CD4-positive, alpha-beta T cell treated with Interleukin-17A for 4 hours (primary cell): ENCODE measurements at places on chromosomes 12 and 14.
A peak's percentile ranks its signal among the peaks of the same experiment; 100 is the strongest.

GRCh38 chr12:23611320-23611719, 338.1 kb downstream of the SOX5 start:
- DNase-seq: no peak

DNA sequence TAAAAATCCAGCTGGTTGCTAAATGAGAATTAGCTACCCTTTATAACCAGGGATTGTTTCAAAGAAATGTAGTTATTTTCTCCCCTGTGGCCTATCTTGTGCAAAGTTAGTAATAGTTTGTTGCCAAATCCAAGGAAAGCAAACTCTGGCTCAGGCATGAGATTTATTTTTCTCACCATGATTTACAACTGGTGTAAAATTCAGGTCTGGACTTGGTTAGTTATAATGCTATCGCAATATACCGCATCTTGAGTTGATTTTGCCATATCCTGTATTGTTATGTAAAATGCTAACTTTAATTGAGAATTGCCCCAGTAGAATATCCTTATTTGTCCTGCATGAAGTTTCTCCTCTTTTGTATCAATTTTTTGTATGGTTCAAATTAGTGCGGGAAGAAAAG, 135.5 kb downstream of the CRADD start:
- no peak for DNase-seq

- DNase-seq: no peak
Measured at GRCh38 chr12:5627053-5627630, 195.2 kb downstream of the NTF3 start.

DNA sequence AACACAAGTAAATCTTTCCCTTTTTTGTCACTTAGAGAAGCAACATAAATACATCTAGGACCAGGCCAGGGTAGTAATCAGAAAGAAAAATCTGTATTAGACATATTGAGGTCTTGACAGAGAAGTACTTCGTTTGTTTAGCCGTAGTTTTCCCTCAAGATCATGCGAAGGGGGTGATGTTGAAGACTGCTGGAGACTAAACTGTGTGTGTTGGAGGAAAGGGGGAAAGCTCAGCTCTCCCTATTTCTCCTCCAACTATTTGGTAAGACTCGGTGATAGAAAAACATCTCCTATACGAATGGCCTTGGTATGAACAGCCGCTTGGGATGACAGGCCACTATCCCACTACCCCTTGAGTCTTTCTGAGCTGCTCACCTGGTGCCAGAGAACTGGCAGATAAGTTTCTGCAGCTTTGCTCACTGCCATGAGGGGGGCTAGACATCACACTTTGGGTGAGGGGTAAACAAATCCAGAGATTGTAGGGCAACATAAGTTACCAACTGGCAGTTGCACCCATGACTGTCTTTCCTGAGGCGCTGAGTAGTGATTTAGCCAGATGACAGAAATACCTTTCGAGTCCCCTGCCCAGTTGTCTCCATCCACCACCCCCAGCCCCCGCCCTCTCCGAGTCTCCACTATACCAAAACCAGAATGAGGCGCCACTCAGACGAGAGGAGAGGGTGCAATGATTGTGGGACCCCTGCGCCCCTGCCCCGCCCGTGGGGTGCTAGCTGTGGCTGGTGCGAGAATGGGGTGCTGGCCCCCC, 685 bp downstream of the VAMP1 start:
- DNase-seq: no peak

GRCh38 chr12:130791629-130792028, 47.4 kb downstream of the STX2 start:
- DNase-seq: no peak

GRCh38 chr14:27917896-27918295, 848.7 kb upstream of the FOXG1 start:
- no peak for DNase-seq

DNA sequence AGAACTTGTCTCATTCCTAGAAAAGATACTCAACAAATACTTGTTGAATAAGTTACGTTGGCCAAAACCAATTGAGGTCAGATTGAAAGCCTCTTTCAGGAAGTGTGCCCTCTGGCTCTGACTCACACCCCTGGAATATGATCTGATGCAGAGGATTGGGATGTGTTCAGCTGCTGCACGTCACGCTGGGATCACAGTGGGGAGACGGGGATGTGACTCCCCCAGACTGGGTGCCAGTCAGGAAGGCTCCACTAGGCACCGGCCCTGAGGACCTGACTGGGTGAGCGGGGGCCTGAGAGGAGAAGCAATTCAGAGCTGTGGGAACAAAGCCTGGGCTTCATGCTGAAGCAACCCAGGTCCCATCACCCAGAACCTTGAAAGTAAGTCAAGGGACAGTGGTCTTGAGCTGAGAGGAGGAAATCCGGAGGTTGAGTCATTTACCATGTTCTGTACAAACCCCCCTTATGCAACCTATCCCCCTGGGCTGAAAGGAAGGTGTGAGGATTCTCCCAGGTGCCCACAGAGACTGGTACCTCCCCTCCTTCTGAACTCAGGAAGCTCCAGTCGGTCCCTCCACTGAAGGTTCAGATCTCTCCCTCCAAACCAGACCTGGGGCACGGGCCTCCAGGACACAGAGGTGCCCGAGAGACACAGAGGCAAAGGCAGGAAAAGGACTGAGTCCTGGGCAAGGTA, 3.9 kb downstream of the CEBPE start:
- DNase-seq: no peak

DNA sequence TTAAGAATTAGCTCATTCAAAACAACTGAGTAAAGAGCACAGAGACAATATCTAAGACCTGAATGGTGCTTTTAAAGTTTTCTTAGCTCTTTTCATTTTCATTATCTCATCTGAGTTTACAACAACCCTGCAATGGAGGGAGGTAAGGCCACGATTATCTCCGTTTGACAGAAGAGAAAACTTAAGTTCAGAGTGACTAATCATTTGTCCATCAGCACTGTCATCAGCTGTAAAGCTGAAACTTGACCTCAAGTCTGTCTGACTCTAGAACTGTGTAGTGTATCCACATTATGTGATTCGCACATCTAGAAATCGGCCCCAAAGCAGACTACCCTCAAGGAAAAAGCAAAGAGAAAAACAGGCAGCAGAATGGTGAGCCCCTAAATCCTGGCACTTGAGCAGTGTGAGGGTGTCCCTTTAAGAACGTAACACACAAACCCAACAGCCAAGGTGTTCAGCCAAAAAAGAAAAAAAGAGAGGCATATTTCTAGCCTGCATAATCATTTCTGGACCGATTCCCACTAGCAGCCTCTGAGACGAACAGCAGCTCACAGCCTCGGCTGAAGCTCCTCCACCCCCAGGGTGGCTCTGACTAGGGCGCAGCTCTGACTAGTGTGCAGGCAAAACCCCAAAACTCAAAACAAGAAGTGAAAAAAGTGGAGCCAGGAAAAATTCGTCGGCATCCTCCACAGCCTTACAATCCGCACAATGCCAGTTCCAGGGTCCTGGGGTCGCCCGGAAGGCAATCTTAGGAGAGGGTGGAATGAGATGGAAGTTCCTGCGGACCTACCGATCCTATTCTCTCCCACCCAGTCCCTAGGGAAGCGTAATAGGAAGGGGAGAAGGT, 1.6 kb downstream of the STXBP6 start:
- no peak for DNase-seq

DNA sequence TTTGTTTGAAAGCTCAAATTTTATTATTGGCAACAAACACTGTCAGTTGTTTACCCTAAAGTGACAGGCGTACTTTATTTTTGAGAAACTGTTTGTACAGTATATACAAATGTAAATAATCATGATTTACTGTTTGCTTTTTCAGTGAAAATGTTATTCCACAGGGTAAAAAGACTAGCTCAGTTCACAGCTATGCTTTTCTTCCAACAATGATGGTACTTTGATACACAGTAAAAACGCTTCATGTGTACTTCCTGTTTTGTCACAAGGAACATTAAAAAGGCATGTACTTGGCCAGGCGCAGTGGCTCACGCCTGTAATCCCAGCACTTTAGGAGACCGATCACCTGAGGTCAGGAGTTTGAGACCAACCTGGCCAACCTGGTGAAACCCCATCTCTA, 53.7 kb downstream of the MON2 start:
- no peak for DNase-seq

- no peak for DNase-seq
Measured at GRCh38 chr12:5963515-5963914, 18.5 kb upstream of the ANO2 start.

DNA sequence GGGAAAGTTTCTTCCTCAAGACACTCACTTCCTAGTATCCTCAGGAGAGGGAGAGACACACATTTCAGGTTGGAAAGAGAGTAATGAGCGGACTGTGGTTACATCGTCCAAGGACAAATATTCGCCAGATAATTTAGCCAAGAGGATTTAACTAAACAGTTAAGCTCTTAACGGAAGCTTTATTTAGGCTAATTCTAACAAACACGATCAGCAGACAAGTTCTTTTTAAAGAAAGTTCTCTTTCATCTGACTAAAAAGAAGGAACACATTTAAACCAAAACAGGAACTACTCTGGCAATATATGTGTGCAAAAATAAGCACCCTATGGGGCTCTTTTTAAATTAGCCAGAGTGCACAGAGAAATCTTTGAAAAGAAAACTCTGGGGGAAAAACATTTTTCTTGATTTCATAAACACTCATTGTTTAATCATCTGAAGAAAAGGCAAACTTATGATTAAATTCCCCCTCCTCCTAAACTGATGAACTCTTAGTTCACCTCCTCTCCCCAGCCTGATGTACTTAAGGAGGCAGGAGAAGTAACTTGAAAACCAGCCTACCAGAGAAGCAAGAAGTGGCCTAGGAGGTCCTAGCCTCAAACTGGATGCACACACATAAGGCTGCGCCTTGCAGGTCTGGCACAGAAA, 13.3 kb upstream of the BTG1 start:
- DNase-seq: peak; percentile 13

DNA sequence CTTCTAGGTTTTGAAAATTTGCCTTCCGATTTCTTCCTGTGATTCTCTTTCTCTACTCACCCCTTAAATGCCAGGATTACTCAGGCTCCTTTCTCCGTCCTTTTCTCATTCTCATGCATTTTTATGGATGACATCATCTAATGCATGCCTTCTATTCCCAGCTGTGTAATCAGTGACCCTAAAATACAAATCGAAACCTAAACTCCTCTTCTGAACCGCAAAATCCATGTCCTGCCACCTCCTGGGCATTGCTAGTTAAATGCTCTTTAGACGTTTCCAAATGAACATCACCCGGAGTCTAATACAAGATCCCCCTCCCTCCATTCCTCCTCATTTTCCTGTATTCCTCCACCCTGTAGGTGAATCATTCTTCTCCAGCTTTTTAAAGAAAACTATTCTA, 1703.1 kb upstream of the FLRT2 start:
- DNase-seq: no peak

DNA sequence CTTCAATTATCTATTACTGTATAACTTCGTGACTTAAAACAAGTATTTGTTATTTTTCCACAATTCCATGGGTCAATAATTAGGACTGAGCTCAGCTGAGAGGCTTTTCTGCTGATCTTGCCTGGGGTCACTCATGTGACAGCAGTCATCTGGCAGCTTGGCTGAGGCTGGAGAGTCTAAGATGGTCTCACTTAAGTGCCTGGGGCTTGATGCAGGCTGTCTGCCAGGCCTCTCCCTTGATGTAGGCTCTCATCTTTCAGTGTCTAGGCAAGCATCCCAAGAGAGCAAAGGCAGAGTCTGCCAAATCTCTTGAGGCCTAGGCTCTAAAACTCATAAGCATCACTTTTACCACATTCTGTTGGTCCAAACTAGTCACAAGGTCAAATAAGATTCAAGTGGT, 93.2 kb downstream of the NKX2-1 start:
- DNase-seq: no peak

DNA sequence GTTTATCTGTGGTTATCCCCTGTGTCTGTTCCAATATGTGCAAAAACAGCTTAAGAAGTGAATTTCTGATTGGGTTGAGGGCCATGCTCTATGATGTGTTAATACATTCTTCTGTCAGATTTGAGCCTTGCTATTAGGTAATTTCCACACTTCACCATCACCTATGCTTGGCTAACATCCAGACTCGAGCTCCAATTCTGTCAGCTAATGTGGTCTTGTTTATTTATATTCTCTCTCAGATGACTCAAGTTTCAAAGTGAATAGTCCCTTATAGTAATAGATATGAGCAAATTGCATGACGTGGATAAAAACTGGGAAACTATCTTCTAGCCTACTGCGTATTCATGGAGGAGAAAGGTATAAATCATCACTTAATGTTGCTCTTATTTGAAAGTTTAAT, 451.3 kb downstream of the SNAPC1 start:
- no peak for DNase-seq

- DNase-seq: peak; percentile 32
Measured at GRCh38 chr12:95218150-95219133, 835 bp downstream of the VEZT start.

DNA sequence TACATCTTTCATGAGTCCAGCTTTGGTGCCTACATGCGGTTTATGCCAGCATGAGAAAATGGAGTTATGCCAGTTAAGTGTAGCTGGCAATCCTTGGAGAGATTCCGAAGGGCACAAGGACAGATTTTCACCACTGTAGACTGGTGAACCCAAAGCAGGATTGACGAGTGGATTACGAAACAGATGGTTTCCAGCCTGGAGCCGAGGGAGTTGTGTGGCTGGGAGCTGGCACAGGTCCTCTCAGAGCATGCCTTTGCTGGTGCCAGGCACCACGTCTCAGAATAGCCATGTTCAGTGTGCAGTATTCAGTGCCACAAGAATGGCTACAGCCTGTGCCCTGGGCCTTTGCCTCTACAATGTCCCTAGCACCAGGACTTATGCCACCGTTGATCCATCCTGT, 13.2 kb downstream of the KCNH3 start:
- no peak for DNase-seq
